ENCODE measurements at places on chromosomes 5 and 9.

GRCh38 chr5:35146406-35146805, 83.9 kb downstream of the PRLR start:
- DNase-seq = no peak

GRCh38 chr5:95734187-95734586, 3.1 kb downstream of the RHOBTB3 start:
- no peak for DNase-seq

GRCh38 chr5:116566251-116566650, 8.4 kb downstream of the SEMA6A start:
- DNase-seq = no peak

DNA sequence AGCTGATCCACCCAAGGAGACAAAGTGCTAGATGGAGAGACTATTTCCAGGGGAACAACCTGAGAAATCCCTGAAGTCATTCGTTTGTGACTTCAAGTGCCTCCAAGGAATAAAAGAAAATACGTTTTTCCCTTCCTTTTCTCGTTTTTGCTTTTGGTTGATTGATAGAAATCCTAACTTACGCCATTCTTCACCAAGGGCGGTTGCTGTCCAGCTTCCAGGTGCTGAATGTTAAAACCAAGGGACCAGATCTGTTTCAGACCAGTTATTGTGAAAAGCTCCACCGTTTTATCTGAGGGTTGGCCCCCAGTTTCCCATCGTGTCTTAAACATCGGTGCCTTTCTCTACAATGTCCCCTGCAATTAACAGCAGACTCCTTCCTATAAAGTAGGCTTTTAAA, 600.7 kb upstream of the SGCD start:
- no peak for DNase-seq

- DNase-seq = peak; percentile 96
Observed at GRCh38 chr5:172188033-172188892, at the start of gene STK10. Gene STK10, minus strand, starts transcription at chr5:172188224. Its CDS starts 182 bp downstream, at chr5:172188042.
